ENCODE measurements at places on chromosomes 3 and 15.

DNA sequence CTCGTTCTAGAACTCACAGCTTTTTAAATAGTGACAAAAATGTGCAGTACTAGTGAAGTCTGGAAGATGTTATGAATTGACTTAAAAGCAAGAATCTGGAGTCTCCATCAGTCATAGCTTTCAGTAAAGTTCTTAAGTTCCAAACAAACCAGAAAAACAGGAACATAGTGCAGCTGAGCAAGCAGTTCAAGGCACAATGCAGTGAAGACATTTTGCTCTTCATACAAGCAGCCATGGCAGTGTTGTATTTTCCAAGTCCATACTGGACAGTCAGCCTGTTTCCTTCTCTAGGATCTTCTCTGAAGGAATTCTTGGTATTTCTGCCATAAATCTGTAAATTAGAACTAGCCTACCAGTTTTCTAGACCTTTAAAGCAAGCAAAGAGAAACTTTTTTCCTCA lies 90.5 kb downstream of the LRRC28 start:
- DNase-seq, result no peak

DNA sequence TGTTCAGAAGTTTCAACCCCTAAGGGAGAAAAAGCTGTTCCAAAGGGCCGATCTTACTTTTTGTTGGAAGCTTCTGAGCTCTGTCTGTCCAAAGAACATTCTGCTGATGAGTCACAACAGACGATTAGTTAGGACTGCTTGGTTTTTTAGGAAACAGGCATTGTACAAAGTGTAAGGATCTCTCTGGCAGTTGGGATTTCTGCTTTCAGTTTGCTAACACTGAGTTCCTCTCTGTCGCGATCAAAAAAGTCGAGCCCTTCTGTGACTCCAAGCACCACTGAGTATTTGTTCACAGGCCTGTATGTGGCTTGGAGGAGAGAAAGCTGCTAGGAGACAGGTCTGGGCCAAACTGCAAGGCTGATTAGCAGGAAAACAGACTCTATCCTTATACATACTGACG lies 91.8 kb upstream of the PFN2 start:
- no peak for DNase-seq

DNA sequence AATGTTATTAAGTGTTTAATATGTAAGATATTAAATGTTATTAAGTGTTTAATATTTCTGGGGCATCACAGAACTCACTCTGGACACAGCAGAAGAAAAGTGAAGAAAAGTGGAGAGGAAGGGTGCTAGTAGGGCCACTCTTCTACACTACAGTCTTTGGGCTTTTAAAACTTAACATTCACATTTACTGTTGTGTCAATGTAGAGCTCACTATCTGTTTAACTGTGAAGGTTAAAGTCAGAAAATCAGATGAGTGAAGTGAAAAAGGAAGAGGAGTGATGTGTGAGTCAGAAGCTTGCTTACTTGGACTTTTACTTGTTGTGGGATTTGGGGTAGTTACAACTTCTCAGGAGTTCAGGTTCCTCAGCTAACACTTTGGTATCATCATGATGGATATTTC lies 145.3 kb upstream of the DNAJC19 start:
- no peak for DNase-seq

- DNase-seq, result no peak
These were observed 63.1 kb downstream of the ARNT2 start for GRCh38 chr15:80467311-80467714.

DNA sequence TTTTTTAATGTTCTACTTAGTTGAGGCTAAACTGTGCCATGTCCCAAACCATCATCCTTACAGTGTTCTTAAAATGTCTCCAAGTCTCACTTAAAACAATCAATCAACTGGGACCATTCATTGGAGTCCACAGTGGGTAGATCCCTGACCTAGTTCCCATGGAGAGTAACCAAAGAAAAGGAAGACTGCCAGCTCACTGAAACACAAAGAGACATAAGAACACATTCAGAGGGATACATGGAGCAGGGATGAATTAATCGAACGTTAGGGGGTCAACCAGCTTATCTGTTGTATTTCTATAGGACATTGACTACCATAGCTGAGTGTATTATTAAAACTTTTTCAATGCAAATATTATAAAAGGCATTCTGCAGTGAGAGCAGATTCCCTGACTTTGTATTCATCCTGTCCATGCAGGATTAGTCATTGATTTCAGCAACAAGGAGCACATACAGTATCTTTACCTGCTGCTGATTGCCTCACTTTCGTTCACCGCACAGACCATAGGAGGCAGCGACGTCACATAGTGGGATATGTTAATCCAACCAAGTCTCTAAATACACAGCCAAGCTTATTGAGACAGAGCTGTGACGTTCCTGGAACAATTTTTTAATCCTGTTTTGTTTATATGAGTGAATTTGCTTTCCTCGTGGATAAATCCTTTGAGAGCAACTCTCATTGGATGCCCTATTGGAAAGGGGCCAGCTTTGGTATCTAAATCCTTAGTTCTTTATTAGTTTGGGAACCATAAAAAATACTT lies 364.9 kb upstream of the RBMS3 start:
- DNase-seq, result peak; percentile 27

DNA sequence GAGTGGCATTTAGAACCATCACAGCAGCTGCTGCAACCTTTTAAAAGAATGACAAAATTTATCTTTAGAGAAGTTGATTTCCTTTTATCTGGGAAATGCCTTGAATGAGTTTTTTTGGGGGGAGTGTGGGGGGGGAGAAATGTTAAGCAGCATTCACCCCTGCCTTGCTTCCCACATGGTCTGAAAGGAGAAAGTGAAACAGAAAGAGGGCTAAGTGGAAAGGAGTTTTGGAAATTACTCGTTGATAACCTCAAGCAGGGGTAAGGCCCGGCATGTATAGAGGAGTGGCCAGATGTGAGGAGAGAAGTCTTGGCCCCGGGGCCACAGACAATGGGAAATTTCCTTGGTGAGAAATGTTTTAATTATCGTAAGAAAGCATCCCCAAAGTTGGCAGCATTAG lies 23.5 kb downstream of the B3GALNT1 start:
- DNase-seq, result peak; percentile 32

Measured in DND-41 (cell line).